ENCODE measurements at places on chromosomes 7 and 10.

DNA sequence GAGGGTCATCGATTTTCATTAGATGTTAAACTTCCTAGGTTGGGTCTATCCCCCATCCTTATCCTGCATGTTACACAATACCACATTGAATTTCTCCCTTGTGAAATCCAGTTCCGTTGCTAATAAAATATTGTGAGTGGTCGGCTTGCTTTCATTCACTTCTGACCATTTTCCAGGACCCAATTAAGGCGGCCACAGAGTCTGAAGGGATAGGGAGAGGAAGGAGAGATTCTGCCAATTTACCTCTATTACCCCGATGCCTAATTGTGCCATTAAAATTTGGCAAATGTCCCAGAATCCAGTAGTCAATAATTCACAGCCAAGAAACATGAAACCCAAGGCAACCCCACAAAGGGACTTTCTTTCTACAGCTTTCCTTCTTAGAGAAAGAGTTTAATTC is 129.9 kb downstream of the IPMK start:
- no peak for DNase-seq

DNA sequence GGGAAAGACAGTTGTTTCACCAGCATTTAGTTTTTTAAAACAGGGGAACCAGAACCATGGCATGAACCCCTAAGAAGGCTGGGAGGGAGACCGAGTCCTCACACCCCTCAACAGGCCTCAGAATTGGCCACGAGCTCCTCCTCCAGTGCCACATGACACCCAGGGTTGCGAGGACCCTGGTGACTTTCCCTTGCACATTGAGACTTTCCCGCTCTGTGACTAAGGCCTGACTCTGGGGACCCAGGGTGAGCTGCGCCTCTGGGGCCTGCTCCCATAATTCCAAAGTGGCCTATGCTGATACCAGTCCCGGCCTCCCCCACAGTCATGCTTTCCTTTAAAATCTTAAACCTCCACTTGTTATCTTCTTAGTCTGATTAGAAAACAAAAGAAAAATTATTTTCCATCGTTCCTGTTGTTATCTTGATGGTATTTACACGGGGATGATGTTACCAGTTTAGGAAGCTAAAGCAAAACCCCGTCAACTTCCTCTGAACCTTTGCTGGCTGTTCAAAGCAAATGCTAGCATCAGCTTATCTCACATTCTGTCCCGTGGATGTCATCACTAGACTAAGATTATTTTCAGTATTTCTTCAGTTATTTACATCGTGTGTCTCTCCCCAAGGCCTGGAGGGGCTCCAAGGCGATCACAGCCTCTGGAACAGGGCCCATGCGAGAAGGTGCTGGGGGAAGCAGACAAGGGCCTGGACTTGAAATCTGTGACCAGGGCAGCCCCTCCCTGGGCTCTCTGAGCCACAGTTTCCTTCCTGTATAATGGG is 42.1 kb downstream of the FAM53B start:
- DNase-seq: no peak

- no peak for DNase-seq
Measured at GRCh38 chr10:131477457-131478121, 166.1 kb upstream of the TCERG1L start.

DNA sequence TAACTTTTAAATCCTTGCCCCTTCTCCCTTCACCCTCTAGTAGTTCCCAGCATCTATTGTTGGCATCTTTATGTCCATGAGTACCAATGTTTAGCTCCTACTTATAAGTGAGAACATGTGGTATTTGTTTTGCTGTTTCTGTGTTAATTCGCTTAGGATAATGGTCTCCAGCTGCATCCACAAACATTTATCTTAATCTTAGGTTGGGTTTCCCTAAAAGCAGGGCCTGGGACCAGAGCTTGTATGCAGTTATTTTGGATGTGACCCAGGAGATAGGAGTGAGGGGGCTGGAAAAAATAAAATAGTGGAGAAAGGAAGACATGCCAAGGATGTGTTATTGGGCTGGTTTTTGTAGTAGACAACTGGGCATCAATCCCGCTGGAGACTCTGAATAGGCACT is 571.8 kb downstream of the CCSER2 start:
- no peak for DNase-seq

DNA sequence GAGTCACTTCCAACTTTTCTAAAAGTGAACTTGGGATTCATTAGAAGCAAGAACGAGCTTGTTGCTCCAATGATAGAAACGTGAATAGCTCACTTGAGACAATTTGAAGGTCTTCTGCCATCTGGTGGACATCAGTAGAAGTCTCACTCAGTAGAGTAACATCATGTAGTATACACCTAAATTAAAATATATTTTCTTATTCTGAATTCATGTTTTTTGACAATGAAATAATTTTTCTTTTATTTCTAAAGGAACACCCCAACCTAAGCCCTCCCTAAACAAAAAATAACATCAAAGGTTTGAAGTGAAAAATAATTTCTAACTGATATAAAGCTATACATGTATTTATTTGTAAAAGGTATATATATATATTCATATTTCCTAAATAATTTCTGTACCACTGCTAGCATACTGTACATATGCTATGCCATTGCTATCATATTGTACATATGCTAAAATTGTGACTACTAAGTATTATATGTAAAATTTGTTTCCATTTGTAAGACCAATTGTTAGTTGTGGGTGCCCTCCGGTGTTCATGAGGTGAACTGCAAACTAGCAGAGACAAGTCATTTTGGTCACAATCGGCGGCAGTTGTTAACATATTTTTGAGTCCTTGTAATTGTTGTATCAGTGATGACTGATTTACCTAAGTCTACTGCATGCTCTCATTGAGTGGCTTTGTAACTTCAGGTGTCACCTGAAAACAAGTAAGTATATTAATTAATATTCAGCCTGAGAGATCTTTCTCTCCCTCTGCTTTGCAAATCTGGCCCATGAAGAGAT is 121.9 kb downstream of the PTPRZ1 start:
- DNase-seq: no peak

- DNase-seq: no peak
Measured at GRCh38 chr7:96495751-96496216, 173.9 kb upstream of the SLC25A13 start.

DNA sequence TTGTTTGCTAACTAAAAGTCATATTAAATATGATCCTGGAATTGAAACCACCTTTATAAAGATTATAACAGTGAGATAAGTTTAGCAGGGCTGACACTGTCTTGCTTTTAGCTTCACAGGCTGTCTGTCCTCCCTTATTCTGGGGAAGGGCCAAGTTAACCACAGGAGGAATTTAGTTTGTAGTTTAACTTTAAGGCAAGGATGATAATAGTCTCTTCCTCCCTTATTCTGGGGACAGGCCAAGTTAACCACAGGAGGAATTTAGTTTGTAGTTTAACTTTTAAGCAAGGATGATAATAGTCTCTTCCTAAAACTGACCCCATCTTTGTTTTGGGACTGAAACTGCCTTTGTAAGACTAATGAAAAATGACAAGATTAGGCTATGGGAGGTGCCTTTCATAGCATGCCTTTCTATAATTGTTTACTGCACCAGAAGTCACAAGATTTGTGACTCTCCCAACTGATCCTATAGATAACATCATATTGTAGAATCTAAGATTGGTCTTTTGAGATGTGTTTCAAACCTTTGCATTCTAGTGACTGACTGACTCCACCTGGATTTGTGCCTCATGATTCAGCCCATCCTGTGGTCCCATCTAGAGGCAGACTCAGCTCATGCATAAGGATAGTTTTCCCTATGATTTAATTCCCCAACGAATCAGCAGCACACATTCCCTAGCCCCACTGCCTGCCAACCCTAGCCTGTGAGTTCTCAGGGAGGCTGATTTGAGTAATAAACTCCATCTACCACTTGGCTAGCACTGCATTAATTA is 212.0 kb downstream of the MAGI2 start:
- DNase-seq: no peak

DNA sequence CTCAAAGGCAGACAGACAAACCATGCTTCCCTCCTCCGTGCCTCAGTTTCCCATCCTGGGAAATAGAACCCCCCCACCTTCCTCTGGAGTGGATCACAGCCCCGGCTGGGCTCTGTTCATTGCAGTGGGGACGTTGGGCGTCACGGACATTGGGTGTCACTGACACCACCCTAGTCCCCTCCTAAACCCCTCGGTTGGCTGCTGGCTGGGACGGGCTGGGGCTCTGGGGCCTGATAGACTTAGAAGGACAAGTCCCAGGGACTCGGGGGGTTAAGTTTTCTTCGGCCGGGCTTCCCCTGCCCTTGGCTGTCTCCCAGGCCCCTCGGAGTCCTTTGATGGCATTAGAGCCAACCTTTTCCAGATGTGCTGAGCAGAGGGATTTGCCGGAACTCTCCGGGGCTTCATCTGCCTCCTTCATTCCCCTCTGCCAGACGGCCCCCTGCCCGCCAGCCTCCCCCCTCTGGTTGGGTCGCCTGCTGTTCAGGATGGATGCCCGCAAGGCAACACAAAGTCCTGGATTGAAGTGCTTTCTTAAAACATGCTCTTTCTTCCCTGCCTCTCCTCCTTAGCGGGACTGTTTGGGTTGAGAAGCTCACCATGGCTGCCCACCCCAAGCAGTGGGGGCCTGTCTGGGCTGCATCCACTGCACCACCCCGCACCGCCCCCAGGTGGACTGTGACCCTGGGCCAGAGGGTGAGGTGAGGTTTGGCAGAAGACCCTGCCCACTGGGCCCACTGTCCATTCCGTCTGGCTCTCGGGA is 73.0 kb downstream of the COL26A1 start:
- DNase-seq: no peak

Measured in stimulated activated CD4-positive, alpha-beta T cell treated with anti-CD3 and anti-CD28 coated beads, Interleukin-1b, Interleukin-23, amount 100 ng/mL, for 1 hour (primary cell).